ENCODE measurements at places on chromosomes 6 and 20.

DNA sequence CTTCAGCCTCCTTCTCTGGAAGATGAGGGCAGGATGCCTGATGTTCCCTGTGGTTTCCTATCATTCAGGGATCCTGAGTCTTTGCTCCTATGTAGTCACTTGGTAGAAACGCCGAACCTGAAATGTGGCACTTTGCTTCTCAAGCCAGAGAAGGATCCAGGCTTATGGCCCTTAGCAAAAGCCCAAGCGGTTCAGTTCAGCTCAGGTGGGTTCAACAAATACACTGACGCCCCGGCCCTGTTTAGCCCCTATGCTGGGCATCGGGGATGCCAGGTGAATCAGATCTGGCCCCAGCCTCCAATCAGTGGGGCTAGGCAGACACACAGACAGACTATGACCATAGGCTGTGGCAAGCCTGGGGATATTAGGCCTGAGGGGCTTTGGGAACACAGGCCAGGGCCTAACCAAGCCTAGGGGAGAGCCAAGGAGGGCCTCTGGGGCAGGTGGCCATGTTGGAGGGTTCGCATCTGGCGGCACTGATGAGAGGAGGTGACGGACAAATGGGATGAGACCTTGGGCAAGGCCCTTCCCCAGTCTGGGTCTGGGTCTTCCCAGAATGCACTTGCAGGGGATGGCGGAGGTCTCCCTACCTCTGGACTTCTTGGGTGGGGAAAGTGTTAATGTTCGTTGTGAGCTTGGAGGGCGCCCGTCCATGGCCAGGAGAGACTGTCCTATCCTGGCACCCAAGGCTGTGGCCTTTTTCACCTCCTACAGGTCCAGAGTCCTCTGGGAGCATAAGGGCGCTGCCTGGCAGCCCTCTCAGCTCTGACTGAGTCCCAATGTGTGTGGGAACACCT, 17.6 kb upstream of the SRC start:
- no peak for DNase-seq

DNA sequence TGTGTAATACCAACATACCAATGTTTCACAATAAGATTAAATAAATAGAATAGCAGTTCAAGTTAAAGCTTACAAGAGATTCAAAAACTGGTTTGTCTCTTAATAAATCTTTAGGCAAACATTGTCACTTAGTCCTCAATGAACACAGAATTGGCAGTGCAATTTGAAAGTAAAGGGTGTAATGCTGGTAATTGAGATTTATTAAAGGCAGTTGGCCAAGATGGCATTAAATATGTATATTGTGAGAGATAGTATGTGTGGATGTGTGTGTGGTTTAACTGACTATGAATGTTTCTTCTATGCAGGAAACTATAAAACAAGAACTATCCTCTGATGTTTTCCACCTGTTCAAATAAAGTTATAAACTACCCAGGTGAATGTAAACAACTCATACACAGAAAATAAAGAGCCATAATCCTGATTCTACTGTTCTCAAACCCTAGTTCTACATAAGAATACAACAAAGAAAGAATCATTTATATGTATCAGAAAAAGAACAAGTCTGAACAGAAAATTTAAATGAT, 267.9 kb upstream of the PTCHD4 start:
- no peak for DNase-seq

GRCh38 chr6:127938701-127939100, 37.8 kb upstream of the THEMIS start:
- peak; percentile 16 for DNase-seq

DNA sequence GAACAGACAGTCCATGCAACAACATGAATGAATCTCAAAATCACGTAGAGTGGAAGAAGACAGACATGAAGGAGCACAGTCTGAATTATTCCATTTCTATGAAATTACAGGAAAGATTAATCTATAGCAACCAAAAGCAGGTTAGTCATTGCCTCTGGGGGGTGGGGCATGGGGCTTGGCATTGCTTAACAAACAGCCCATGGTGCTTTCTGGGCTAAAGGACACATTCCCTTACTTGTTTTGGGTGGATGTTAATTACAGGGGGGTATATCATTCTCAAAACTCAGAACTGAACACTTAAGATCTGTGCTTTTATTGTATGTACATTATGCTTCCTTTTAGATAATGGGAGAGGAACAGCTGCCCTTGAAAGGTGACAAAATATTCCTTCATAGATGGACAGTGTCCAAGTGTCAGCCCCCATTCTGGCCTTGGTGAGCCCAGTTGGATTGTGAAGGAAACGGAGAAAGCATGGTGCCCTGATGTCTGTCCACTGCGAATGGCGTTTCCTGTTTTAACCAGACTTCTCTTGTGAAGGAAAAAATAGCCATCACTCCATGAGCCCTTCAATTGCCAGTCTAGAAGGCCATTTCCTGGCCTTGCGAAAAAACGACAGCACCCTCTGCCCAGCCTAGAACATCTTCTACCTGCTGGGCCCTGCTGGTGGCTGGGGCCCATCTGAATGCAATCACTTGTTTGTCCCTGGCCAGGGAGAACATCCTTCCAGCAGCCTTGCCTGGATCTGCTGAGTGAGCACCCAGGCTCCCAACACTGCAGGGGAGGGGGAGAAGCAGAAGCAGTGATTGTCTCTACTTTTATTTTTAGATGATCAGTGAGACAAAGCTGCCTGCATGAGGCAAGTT, 179.7 kb downstream of the BCAS1 start:
- DNase-seq: no peak

- no peak for DNase-seq
These were observed 12.4 kb upstream of the DNAJC5 start for GRCh38 chr20:63882257-63883200.

DNA sequence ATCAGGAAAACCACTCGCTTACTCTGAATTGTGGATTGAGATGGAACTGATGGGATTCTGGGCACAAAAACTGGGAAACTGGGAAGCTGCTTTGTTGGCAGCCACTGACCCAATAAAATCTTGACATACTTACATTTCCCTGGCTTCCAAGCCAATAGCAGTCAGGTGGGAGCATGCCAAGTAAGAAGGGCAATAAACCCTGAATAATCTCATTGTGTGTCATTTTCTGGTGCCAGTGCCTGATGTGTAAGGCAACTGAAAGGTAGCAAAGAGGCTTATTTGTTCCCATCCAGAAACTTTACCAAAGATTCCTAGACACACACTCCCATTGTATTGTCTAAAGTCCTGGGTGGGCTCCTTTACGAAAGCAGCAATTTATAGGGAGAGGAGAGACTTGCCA, 93.2 kb downstream of the TBX18 start:
- DNase-seq: no peak

DNA sequence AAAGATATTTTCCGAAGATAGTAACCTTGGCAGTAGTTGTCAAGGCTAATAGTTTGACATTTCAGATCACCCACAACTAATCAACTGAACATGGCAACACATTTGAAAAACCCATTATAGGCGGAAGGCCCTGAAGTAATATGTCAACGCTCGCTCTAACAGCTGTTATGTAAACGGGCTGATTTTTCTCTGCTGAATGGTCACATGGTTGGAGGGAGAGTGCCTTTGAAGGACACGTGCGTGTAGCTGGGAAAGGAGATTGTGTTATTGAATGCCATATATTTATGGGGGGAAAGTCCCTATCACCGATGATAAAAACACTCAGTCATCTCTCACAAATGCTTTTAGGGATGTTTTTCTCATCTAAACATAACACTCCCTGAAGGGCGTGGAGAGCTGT, 160.0 kb upstream of the RALGAPA2 start:
- DNase-seq: no peak

- DNase-seq: no peak
These were observed 215.5 kb downstream of the ADGB start for GRCh38 chr6:146814148-146814750.

DNA sequence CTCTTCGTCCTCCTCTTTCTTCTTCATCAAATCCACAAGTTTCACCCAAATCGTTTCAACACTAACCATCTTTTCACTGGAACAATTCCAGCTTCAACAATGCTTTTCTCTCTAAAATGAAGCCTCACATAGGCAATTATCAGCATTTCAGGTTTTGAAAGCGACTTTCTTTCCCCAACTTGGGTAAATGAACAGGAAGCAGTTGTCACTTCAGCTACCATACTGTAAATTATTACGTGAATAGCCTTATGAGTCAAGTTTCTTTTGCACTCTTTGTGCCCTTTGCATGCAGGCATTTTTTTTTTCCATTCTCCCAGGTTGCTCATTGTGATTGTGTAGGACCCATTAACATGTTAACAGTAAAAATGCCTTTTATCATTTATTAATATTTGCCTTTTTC, 121.7 kb upstream of the BTBD3 start:
- peak; percentile 92 for DNase-seq

GRCh38 chr20:7967199-7967844, 27.1 kb upstream of the HAO1 start:
- DNase-seq: no peak

GRCh38 chr6:48695872-48696271, 584.9 kb upstream of the PTCHD4 start:
- DNase-seq: no peak

- DNase-seq: no peak
These were observed 223.0 kb downstream of the QKI start for GRCh38 chr6:163637524-163637923.

GRCh38 chr6:87074101-87074621, 20.7 kb downstream of the CGA start:
- no peak for DNase-seq

DNA sequence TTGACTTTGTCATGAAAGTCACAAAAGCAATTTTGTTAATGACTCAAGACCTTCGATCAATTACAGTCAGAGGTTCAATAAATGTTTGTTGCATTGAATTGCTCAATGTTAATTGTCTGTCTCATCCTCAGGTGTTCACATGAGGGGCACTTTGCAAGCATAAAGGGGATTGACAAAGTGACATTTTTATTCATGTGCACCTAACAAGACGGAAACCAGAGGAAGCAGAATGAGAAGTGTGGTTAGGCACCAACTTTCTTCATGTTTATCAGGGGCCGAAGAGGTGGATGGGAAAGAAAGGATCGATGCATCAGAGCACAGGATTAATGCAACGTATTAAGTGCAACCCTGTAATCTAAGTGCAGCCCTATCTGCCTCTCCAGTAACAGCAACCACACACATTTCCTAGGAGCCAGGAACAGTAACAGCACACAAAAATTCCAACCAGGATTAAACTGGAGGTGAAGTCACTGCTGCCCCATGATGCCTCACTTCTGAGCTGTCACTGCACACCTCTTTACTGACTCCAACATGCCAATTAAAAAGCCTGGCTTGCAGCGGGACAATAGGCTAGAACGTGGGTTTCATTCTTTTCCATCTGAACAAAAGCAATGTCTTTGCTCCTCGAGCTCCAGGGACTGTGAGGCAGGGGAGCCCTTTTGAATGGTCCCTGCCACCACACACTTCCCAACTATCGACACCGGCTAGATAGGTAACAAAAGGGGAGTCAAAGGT, 262.7 kb downstream of the CD83 start:
- DNase-seq: no peak

DNA sequence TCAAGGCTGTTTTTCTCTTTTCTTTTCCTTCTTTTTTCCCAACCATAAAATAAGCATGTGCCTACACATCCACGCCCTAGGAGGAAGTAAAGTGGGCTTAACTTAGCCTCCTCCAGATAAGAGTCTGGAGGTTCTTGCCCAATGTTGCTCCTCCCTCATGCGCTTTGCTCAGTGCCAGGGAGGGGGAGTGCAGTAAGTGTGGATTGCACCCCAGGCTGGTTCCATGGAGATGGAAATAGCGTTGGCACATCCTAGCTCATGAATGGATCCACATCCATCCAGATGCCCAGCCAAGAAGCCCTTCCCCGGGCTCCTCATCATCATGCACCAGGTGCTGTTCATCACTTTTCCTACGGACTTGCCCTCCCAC, 58.2 kb downstream of the NEDD9 start:
- peak; percentile 71 for DNase-seq

GRCh38 chr6:129317931-129318820, 391.8 kb downstream of the ARHGAP18 start:
- no peak for DNase-seq

GRCh38 chr6:156760377-156760776, 16.8 kb upstream of the ARID1B start:
- no peak for DNase-seq

DNA sequence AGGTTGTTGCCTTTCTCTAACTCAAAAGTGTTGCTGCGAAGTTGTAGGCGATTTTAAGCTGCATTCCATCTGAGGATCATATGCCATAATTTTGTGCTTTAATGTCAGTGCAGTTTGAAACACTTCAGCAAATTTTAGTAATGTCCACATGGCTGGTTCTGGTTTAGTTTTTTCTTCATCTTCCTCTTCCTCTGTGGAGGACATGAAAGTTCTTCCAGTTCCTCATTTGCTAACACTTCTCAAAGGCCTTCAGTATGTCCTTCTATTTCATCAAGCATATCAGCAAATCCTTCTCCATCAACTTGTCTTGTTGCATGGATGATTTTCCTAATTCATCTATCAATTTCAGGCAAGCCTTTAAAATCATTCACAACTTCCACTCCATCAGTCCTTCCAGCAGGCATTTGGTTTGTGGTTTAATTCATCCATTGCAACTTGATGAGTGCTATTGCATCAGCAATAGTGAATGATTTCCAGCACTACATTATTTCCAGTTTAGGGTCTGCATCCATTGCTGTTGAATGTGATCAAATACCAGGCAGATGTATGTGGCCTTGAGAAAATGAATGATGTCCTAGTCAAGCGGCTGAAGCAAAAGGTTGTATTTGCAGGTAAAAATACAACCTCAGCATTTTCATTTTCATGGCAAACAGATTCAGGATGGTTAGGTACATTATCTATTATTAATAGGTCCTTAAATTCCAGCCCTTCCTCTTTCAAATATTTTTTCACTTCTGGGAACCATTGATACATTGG, 20.2 kb downstream of the SHLD1 start:
- DNase-seq: peak; percentile 87

DNA sequence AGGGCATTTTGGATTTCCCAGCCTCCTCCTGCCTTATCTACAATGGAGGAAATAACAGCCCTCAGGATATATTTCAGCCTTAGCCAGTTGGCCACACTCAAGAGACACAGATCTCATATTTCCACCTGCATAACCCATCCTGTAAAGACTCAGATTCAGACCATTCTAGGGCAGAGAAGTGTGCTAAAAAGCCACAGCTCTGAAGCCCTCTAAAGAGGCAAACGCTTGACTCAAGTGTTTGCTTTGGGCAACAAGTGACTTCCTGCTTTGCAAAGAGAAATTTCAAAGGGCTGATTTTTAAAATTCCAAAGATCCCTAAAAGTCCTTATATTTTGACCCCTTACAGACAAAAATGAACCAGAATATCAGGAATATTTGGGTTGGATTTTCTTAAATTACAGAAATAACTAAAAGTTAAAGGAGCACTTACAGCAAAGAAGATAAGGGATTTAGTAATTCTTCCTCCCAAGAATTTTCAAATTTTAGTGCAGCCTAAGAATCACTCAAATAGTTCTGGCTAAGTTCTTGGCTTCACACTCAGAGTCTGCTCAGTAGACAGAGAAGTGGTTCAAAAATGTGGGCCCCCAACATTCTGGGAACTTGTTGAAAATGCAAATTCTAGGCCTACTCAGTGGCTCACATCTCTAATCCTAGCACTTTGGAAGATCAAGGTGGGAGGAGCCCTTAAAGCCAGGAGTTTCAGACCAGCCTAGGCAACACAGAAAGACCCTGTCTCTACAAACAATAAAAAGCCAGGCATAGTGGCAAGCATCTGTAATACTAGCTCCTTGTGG, 18.9 kb upstream of the ADGRF5 start:
- DNase-seq: no peak
